ENCODE measurements at places on chromosomes 1 and 21.

GRCh38 chr1:97668945-97669344, 251.9 kb downstream of the DPYD start:
- peak; percentile 62 for DNase-seq

GRCh38 chr1:66095190-66095589, 302.5 kb downstream of the PDE4B start:
- DNase-seq = no peak

DNA sequence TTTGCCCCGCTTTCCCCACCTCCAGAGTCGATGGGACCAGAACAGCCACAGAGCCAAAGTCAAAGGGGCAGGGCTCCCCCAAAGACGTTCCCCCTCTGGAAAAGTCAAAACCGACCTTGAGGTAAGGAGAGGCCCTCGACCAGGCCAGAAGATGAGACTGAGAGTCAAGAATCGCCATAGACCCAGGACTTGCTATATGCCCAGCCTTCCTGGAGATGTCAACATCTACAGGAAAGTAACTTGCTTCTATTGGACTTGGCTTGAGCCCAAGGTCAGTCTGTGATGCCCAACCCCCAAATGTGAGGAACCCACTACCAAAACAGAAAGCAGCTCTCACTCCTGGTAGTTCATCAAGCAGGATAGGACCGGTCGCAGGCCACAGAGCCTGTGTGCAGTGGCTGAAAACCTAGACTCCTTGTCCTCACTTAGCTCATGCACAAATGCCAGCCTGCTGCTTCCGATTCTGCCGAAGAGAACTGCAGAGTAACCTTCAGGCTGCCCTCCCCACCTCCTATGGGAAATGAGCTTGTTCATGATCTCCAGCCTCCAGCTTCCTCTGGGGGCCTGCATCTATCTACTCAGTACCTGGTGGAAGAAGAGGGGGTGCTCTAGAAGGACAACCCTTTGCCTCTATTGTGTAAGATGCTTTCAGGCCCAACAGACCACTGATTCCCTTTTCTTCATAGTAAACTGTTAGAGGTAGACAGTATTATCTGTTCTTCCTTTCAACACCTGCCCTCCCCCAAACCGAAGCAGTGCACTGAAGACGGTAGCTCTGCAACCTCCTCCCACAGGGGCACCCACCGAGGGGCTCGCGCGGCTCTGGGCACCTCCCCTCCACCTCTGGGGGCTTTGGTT, 1.4 kb downstream of the ACOT7 start:
- no peak for DNase-seq

GRCh38 chr1:46203738-46204405, 738 bp downstream of the LURAP1 start:
- no peak for DNase-seq

GRCh38 chr21:38951095-38951730, 145.5 kb downstream of the ETS2 start:
- no peak for DNase-seq

GRCh38 chr21:25220954-25221353, 386.3 kb downstream of the MRPL39 start:
- no peak for DNase-seq

DNA sequence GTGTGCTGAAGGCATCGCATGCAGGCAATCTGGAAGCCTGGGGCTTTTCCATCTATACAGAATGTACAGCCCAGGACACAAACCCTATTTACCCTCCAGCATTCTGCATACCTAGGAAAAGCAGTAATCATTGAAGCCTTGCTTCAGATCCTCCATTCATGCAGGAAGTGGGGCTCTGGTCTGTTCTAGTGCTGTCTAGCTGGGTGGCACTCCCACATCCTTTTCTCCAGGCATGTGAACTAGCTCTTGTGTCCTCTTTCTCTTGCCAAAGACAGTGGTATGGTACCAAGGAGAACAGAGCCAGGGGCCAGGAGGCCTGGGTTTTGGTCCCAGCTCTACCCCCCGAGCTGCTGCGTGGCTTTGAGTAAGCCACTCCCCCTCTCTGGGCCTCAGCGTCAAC, 21.7 kb downstream of the LRP8 start:
- no peak for DNase-seq
